ENCODE measurements at places on chromosomes 6 and 20. TPM values are rescaled to one million over a fixed set of nuclear protein-coding genes. Genes with fewer than 3 reads are reported as not detected.

The GSTA3 gene
- not detected for total RNA-seq

The TSBP1 gene
- total RNA-seq, result not detected

The AAR2 gene
- 24.0 TPM for total RNA-seq

The PSORS1C1 gene
- total RNA-seq, result 0.39 TPM

The PLTP gene
- 33.1 TPM for total RNA-seq

The SLC35D3 gene
- not detected for total RNA-seq

The IMPG1 gene
- not detected for total RNA-seq

The SLC22A16 gene
- not detected for total RNA-seq

The ADGRB3 gene
- 0.78 TPM for total RNA-seq

The RPS10 gene
- total RNA-seq, result 1,456 TPM

The GRM1 gene
- under 0.01 TPM for total RNA-seq

The PGC gene
- total RNA-seq, result not detected

The BPIFB1 gene
- total RNA-seq, result not detected

The RSPO3 gene
- not detected for total RNA-seq

The MAK gene
- not detected for total RNA-seq

The PHACTR1 gene
- 4.4 TPM for total RNA-seq

The KIAA0408 gene
- total RNA-seq, result 0.39 TPM

The EEF1A2 gene
- total RNA-seq, result not detected

The OOEP gene
- total RNA-seq, result not detected

The CFB gene
- total RNA-seq, result 10.7 TPM

The C6orf141 gene
- 6.5 TPM for total RNA-seq

The LKAAEAR1 gene
- total RNA-seq, result not detected

The RAB5IF gene
- 61.8 TPM for total RNA-seq

The LY6G6C gene
- not detected for total RNA-seq

The GMPR gene
- 2.7 TPM for total RNA-seq

The TDRD6 gene
- total RNA-seq, result 0.20 TPM

The CDC5L gene
- total RNA-seq, result 18.7 TPM

The MLIP gene
- total RNA-seq, result not detected

The MYB gene
- under 0.01 TPM for total RNA-seq

The IYD gene
- under 0.01 TPM for total RNA-seq

The TRIM40 gene
- not detected for total RNA-seq

The SDC4 gene
- 65.5 TPM for total RNA-seq

The TCF21 gene
- 0.20 TPM for total RNA-seq

The EPPIN gene
- total RNA-seq, result not detected

The KIZ gene
- total RNA-seq, result 16.6 TPM

The KCNQ5 gene
- total RNA-seq, result 1.2 TPM

The DACT2 gene
- total RNA-seq, result not detected

The IGF2R gene
- 108 TPM for total RNA-seq

The LHFPL5 gene
- total RNA-seq, result not detected

The VGLL2 gene
- not detected for total RNA-seq

The LY86 gene
- not detected for total RNA-seq

The THBS2 gene
- 279 TPM for total RNA-seq

The HLA-DOA gene
- not detected for total RNA-seq

The PRSS35 gene
- 0.37 TPM for total RNA-seq

The PNPLA1 gene
- total RNA-seq, result not detected

The IL17A gene
- total RNA-seq, result not detected

The SULF2 gene
- total RNA-seq, result 0.98 TPM

The EBF4 gene
- 0.37 TPM for total RNA-seq

The CCN6 gene
- total RNA-seq, result not detected

The SIRPB1 gene
- 0.37 TPM for total RNA-seq

The FILIP1 gene
- total RNA-seq, result 0.37 TPM
